ENCODE measurements at places on chromosomes 5 and 9. TPM values are rescaled to one million over a fixed set of nuclear protein-coding genes. Genes with fewer than 3 reads are reported as not detected.

- DNase-seq = no peak
Measured at GRCh38 chr5:126267438-126267837, 155.8 kb upstream of the GRAMD2B start.

- no peak for DNase-seq
Measured at GRCh38 chr9:133990366-133991213, 1.5 kb downstream of the VAV2 start.

DNA sequence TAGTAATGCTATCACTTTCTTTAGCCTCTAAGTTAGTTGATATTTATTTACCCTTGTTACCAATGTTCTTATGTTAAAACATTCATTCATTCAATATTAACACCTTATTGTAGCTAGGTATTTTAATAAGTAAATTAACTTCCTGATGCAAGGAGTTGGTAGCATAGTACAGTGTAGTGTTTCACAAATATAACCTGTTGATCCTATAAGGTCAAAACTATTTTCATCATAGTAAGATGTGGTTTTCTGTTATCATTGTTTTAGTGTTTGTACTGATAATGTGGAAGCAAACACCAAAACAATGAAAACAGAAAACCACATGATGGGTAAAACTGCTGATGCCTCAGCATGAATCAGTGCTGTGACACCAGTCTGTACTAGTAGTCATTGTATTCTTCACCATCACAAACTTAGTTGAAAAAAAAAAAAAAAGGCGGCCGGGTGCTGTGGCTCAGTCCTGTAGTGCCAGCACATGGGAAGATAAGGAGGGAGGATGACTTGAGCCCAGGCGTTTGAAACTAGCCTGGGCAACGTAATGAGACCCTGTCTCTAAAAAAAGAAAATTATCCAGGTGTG is 36.5 kb downstream of the ZCCHC7 start:
- no peak for DNase-seq

DNA sequence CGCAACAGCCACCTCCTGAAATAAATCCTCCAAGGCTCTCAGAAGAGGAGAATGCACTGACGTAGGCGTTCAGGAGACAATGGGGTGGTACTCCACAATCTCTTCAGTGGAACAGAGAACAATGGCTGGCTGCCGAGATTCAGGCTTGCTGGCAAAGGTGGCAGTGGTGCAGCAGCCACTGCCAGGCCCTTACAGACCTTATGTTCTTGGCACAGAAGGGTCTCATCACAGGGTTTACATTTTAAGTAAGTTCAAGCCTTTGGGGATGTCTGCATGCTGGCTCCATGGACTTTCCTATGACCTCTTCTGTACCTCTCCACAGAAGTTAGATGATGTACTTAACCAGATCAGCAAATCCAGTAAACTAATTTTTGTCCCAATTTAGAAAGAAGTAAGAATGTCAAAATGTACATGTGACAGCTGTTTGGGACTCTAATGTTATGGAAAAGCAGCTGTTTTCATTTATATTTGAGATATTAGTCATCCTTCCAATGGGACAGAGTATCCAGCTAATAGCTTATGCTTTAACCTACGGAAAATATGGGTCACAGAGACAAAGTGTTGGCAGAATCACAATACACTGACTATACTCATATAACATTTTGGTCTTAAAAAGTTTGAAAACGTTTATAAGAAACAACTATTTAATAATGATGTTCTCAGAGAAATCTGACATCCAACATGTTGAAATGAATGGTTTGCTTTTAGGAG is 180.9 kb downstream of the MAPKAP1 start:
- DNase-seq = no peak

DNA sequence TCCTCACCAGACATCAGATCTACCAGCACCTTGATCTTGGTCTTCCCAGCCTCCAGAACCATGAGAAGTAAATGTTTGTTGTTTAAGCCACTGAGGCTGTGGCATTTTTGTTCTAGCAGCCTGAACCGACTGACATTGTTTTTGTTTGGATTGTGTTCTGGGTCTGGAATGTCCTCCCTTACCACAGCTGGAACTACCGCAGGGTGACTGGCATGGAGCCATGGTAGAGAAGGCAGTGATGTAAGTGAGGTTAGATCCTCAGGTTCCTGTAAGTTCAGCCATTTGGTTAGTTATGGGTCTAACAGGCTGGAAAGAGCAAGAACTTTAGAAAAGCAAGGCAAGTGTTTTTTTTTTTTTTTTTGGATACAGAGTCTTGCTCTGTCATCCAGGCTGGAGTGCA is 209.3 kb downstream of the DAB2IP start:
- DNase-seq = no peak

GRCh38 chr5:152376886-152377285 is 28.2 kb downstream of the NMUR2 start:
- no peak for DNase-seq

TLE1 gene
- 2.5 TPM for polyA plus RNA-seq

NAIF1 gene
- polyA plus RNA-seq = 5.6 TPM

RAI14 gene
- 0.03 TPM for polyA plus RNA-seq

Data from CD14-positive monocyte (primary cell).